Suppressor macrophage treated with lipopolysaccharide for 1 hour (primary cell): ENCODE measurements at places on chromosomes 3 and 15.

DNA sequence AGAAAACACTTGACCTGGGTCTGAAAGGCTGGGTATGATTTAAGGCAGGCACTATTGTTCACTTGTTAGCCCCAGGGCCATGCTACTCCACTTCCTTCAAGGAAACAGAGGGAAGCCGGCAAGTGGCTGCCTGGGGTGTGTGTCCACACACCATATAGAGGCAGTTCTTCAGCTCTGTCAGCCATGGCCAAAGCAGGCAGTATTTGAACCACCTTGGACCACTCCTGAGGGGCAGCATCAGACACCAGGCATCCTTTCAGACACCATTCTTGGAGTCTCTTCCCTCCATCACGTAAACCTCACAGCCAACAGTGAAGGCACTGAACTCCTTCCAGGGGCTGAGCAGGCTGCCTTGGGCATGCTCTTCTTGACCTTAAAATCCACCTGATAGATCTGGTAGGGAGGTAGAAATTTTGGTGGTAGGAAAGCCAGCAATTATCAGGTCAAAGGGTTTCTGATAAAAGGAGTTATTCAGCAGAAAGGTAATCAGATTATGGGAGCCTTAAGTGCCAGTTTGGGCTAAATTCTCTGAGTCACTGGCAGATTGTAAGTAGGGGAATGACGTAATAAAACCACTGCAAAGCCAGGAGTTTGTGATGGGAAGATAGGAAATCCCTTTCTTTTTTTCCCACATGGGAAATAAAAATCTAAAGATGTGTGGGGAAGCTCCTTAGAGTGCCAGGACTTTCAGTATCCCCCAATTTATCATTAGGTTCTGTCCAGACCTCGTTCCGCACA lies 20.2 kb downstream of the TGFBR2 start:
- no peak for DNase-seq

GRCh38 chr3:49807431-49808114 lies 4.5 kb downstream of the INKA1 start:
- no peak for DNase-seq

DNA sequence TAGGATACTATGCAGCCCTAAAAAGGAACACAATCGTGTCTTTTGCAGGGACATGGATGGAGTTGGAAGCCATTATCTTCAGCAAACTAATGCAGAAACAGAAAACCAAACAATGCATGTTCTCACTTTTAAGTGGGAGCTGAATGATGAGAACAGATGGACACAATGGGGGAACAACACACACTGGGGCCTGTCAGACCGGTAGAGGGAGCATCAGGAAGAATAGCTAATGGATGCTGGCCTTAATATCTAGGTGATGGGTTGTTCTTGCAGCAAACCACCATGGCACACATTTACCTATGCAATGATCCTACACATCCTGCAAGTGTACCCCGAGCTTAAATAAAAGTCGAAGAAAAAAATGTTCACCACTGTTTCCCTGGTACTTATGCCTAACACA lies 17.5 kb downstream of the SENP7 start:
- DNase-seq = no peak

- DNase-seq = no peak
Observed at GRCh38 chr3:150527464-150528255, 18.6 kb downstream of the SERP1 start.

DNA sequence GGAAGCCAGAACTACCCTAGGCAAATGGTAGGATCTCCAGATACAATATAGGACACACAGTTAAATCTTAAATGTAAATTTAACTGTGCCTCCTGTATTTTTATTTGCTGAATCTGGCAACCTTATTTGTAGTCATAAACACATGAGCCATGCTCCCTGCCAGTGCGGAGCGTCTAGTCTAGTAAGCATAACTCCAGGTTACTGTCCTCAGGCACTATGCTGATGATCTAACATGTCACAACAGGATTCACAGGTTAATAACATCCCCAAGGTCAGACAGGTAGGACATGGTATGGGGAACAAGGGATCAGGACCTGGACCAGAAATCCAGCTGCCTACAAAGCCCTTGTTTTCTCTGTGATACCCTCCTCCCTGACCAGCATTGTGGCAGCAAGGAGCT lies 305.1 kb downstream of the CACNA2D3 start:
- no peak for DNase-seq

- DNase-seq = peak; percentile 75
Observed at GRCh38 chr3:129596194-129597086, 10.0 kb downstream of the PLXND1 start.

- no peak for DNase-seq
Observed at GRCh38 chr3:116050311-116050915, 394.9 kb downstream of the LSAMP start.

DNA sequence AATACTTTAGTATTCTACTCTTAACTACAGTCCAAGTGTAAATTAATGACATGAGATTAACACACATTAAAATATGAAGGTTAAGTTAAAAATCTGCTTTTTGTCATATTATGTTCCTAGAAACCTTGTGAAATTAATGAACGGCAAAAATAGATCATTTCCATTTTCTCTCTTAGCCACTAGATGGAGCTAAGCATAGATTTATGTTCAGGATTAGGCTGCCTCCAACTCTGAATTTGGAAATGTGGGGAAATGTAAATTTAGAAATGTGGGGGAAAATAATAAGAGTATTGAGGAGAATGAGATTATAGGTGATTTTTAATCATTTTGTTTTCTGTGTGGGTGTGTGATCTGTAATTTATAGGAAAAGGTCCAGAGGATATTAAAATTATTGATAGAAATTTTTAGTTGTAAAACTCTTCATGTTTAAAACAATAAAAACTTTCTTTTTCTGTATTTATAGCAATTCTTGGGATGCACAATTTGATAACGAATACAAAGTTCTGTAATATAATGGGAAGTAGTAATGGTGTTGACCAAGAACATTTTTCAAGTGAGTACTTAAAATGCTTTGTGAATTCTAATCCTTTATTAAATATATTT lies 59.2 kb downstream of the TMOD3 start:
- peak; percentile 74 for DNase-seq

DNA sequence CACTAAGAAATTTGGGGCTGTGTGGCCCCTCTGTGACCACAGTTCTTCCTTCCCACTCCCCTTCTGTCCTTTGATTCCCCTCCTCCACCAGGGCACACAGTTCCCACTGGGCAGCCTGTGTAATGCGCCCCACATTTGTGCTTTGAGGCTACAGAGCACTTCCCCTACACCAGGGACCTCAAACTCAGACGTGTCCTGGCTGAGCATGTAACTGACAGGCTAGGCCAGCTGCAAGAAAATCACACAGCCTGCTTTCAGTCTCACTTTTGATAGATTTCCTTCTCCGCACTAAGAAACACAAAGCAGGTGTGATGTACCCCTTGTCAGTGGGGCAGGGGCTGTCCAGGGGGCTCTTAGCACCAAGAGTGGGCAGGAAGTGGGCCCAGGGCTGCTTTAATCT lies 29.6 kb downstream of the PRKCD start:
- no peak for DNase-seq
